ENCODE measurements at places on chromosomes 12 and 14.

DNA sequence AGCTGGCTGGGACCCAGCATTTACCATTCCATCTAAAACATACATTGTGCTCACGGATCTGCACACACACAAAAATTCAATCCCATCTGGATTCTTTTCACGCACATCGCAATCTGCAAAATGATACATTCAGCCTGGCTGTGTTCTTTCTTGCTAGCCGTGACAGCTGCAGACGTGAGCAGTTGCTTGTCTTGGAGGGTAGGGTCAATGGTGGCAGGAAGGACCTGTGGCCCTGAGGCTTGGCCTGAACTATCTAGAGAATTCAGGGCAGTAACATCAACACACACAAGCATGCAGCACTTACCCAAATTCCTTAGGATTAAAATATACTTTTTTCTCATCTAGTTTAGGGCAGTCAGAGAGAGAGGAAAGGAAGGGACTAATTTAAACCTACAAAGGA lies 72.0 kb downstream of the DICER1 start:
- no peak for DNase-seq

GRCh38 chr14:72700338-72701236 lies 193.3 kb downstream of the DPF3 start:
- no peak for DNase-seq

GRCh38 chr14:68376067-68376779 lies 416.6 kb downstream of the ZFP36L1 start:
- DNase-seq: no peak

DNA sequence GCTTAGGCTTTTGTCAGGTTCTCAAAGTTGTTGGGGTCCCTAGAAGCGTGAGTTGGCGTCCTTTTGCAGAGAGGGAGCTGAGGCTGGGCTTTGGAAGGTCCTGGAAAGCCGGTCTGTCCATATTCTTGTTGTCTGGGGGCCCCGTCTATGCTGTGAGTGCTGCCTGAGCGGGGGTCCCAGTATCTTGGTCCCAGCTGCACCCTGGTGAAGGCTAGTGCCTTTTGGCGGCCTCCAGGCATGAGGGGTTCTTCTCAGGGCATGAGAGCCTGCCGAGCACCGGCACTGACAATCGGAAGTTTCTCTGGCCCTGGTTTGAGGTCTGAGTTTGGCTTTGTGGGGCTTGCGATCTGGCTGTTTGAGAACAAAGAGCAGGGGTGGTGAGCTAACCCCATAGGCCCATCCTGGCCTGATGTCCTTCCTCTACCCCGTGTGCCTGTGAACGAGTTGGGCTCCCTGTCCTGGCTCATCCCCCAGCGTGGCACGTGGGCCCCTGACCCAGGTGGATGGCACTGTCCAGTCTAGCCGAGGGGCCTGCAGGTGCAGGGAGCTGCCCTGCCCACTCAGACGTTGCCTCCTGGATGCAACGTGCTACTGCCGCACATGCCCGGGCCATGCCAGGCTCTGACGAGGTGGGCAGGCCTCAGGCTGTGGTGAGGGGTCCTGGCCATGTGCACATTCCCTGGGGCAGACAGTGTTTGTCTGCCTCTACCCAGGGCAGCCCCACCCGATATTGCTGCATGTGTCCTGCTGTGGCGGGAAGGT lies 3.9 kb downstream of the CEP170B start:
- no peak for DNase-seq

GRCh38 chr12:121955258-121956237 lies 37.2 kb downstream of the CFAP251 start:
- no peak for DNase-seq

GRCh38 chr14:85041618-85042017 lies 488.3 kb upstream of the FLRT2 start:
- DNase-seq: no peak

DNA sequence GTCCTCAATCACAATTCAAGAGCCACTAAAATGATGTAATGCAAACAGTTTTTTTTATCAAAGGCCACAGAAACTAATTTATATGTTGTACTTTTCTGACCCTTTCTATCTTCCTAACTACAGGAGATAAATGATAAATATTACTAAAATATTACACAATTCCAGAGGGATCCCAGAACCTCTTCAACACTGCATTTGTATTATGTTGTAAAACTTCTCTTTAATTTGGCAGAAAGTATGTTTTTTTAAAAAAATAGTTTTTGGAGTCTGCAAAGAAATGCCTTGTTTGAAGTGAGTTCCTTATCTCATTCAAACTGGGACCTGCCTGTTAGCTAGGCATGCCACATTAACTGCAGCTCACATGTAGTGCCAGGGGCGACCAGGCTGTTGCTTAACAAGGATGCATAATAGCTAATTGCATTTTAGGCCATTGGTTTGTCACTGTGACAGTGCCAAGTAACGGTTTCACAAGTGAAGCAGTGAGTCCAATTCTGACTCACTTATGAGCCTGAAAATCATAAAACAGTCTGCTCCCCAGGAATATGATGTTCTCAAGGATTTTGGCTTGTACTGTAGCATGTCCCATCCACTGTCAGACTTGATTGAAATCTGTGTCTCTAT lies 266.9 kb downstream of the KTN1 start:
- DNase-seq: no peak

DNA sequence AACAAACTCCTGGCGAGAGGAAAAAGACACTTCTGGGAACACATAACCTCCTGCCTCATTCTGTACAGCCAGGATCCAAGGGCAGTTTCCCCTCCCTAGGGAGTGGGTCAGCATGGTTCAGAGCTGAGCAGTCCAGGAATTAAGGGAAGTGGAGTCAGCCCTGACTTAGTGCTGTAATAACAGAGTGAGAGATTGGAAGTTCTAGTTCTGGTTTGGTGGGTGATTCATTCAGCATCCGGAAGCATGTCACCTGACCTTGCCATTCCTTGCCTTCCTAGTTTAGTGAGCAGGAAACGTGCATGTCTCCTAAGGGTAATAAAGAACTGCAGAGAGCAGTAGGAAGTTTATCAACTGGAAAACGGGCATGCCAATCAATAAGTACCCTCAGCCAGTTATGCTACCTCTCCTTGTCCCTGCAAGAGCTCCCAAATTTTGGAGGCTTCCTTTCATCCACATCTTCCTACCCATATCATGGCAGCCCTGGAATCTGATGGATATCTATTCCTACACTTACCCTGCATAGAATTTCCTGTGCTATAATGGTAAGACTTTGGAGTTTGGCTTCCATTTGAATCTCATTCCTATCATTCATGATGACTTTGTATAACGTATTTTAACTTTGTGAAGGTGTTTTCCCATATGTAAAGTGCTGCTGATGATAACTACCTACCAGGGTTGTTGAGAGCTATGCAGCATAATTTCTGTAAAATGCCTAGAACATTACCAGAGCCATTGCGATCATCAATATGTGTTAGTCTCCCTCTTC lies 28.5 kb upstream of the MAGOHB start:
- no peak for DNase-seq

- no peak for DNase-seq
Measured at GRCh38 chr12:49616533-49617219, 6.7 kb upstream of the PRPF40B start.

GRCh38 chr14:102235275-102235897 lies 69.6 kb downstream of the MOK start:
- DNase-seq: peak; percentile 55

DNA sequence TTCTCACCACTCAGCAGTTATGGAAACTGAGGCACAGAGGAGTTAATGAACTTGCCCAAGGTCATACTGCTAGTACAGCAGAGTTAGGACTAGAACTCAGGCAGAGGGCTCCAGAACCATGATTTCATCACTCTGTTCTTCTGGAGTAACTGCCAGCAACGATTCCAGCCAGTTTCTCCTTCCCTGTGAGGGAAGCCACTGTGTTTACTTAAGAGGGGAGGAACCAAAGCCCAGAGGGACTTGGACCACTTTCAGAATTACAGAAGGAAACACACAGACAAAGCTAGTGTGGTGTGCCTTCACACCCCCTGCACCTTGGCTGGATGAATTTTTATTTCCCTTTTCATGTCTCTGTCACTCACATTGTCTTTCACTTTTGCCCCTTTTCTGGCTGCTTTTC lies 398.2 kb downstream of the DPF3 start:
- no peak for DNase-seq
